ENCODE measurements at places on chromosomes 4 and X.

GRCh38 chrX:108223585-108223984 is 132.0 kb downstream of the ATG4A start:
- no peak for DNase-seq

- DNase-seq: no peak
Measured at GRCh38 chrX:42102586-42103282, 179.4 kb upstream of the CASK start.

- DNase-seq: no peak
Measured at GRCh38 chrX:45986971-45987370, 558.2 kb downstream of the ZNF674 start.

- DNase-seq: no peak
Measured at GRCh38 chr4:26824667-26825066, 36.0 kb upstream of the STIM2 start.

- DNase-seq: no peak
Measured at GRCh38 chr4:156060661-156061060, 107.0 kb upstream of the CTSO start.

GRCh38 chrX:130836447-130836846 is 66.6 kb downstream of the ENOX2 start:
- no peak for DNase-seq

GRCh38 chrX:151759041-151759708 is 24.6 kb downstream of the CNGA2 start:
- no peak for DNase-seq

- DNase-seq: no peak
Measured at GRCh38 chr4:75087865-75088264, 154.9 kb downstream of the PARM1 start.

DNA sequence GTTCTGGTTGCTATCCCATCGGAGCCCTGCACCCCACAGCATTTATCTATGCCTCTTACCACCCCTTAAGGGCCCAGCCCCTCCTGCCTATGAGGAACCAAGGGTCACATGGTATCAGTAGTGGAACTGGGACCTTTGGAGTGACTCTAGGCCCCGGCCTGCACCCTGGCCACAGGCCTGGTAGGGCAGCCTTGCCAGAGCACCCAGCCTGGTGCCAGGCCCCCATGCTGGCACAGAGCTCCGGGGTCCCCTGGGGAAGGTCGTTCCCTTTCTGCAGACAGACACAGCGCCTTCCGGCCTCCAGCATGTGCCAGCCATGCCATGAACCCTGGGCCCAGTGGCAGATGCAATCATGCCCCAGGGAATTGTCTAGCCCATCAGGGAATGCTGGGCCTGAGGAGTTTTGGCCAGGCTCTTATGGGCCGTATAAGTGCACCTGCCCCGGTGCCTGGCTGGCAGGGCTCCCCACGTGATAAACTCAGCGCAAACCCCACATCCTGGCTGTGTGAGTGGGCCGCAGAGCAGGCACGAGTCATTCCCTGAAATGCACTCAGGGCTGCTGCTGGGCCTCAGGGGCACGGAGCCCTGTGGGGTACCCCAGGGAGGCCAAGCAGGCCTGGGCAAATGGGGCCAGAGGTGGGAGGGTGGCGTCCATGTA is 19.8 kb upstream of the ADD1 start:
- DNase-seq: peak; percentile 26

GRCh38 chr4:34258176-34258575 is 1986.1 kb downstream of the ARAP2 start:
- no peak for DNase-seq

- DNase-seq: no peak
Measured at GRCh38 chr4:139295942-139296299, 5.4 kb upstream of the NAA15 start.

DNA sequence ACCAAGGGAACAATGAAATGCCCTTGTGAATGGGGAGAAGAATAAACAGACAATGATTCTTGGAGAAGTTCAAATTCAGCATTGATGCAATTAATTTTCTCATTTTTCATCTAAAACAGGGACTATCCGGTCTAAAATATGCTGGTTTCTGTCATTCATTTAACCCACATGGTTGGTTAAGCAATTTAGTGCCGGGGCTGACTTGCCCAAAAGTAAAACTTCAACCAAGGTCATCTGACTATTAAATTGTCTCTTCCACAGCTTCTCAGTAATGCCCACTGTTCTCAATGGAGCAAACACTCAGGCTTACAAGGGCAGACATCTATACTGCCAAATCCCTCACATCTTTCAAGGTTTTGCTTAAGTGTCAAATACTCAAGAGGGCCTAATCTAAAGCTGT is 51.3 kb downstream of the ANXA10 start:
- DNase-seq: no peak

- DNase-seq: no peak
Measured at GRCh38 chr4:8350352-8350751, 80.8 kb downstream of the HTRA3 start.

DNA sequence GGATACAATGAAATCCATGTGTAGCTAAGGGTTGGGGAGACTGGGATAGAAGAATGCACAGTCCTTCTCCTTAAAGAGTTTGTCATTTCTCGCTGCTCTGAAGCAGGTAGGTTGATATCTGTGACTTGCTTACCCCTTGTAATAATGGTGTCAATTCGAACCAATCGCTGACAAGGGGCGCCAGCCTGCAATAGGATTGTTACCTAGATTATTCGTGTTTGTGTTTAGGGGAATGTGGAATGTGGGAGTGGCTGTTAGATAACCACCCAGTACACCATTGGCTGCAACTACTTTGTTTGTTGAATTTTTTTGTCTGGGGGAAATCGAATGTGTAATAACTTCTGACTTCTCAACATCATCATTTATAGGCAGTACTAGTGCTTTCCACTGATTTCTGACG is 141.6 kb downstream of the LARP7 start:
- DNase-seq: no peak

- no peak for DNase-seq
Measured at GRCh38 chr4:118224243-118224829, 128.5 kb downstream of the PRSS12 start.

GRCh38 chr4:44704673-44705072 is 21.7 kb downstream of the GNPDA2 start:
- no peak for DNase-seq

GRCh38 chr4:102526532-102526931 is 25.4 kb downstream of the NFKB1 start:
- DNase-seq: no peak

DNA sequence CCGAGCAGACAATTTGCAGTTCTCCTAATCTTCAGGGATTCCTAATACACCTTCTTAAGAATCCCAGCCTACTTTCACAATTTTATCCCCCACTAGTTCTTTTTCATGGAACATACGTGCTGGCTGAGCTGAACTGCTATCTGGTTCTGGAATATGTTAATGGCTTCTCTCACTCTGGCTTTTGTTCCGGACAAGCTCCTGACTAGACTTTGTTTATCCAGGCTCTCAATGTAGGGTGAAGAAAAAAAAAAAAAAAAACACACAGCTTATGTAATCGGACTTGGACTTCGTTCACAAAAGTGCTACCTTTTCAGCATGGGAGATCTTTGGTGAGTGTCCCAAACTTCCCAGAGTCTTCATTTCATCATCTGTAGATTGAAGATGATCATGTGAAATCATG is 555.4 kb upstream of the CPEB2 start:
- DNase-seq: no peak

DNA sequence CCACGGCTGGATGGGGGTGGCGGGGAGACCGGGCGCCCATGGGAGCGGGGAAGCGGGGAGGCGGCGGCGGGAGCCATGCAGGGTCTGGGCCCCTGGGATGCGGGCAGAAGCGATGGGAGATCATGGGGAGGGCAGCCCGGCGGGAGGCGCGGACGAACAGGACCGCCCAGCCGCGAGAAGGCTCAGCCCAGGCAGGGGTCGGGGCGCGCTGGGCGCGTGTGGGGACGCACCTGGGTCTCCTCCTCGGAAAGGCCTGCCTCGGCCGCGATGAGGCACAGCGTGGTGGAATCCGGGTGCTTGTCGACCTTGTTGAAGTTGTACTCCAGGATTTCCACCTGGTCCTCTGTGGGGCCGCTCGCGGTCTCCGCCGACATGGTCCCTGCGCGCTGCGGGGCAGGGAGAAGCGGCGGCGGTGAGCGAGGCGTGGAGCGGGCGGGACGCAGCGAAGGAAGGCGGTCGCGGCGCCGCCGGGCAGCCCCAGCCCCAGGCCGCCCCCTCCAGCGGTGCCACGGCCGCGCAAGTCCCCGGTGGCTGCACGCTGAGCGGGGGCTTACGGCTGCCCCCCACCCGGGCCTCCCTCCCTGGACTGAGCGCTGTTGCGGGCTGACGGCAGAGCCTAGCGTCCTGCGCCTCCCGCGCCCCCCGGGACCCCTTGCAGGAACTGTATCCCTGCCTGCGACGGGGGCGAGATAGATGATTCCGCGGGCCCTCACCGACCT is 25.3 kb downstream of the HOPX start:
- DNase-seq: peak; percentile 8

DNA sequence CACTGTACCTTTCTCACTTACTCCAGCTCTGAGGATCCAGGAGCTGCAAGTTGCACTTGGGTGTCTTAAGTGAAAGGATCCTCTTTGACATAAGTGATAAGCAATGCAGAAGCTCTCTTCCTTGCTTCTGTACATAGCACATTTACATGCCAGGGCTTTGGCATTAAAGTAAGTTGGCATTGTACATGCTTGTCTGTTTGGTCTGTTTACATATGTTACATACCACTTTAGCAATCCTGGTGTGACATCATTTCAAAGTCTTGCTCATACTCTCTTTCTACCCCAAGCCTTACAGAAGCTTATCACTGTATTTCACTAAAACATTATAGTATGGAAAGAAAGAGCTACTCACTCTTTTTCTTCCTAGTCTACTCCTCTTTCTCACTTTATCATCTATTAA is 2548.3 kb downstream of the ARAP2 start:
- no peak for DNase-seq

DNA sequence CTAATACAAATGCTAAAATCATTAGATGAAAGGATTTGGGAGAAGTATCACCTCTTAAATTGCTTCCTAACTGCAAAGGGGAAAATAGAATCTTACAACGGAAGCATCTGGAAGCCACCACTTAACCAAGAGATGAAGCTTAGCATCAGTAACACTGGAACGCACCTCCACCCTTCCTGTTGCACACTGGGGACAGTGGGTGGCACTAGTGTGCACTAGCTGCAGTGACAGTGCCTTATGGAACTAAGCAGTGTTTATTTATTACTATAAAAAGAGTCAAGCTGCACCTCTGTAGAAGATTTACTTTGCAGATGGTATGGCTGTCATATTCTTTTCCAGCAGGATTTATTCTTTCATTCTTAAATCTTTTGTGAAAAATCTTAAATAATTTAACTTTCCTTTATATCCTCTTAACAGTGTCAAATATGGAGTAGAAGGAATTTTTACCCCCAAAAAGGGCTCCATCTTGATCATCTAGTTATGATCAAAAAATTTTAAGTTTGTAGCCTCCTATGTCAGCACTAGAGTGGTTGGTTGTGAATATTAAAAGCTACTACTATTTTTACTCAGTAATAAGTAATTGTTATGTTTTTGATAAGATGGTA is 76.7 kb downstream of the SCD5 start:
- peak; percentile 67 for DNase-seq

GRCh38 chrX:154408659-154409221 is 314 bp downstream of the DNASE1L1 start:
- no peak for DNase-seq

GRCh38 chr4:159606835-159607234 is 504.0 kb downstream of the RAPGEF2 start:
- DNase-seq: no peak

- no peak for DNase-seq
Measured at GRCh38 chrX:70921709-70922352, 9.1 kb downstream of the SLC7A3 start.

GRCh38 chr4:38615847-38616246 is 48.2 kb upstream of the KLF3 start:
- DNase-seq: no peak

- DNase-seq: no peak
Measured at GRCh38 chr4:11585506-11585905, 156.8 kb upstream of the HS3ST1 start.

GRCh38 chr4:76494243-76494642 is 59.2 kb downstream of the SHROOM3 start:
- no peak for DNase-seq

DNA sequence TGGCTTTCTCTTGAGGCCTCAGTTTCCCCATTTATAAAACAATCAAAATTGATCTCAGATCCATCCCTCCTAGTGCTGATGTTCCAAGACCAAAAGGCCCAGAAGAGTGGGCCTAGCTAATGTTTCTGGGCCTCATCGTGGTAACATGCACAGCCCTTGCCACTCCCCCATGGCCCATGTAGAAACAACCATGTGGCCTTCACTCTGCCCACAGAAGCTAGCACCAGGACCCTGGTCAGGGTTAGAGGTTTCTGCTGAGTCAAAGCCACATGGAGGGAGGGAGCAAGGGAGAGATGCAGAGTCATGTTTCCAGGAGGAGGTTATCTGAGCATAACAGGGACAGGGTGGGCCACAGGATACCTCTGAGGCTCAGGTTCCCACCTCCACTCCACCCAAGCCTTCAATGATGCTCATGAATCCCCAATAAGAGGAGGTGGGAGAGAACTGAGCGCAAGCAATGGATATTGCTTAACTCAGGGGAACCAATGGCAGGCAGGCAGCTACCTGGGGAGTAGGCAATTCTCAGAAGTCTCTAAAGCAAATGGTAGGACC is 16.9 kb downstream of the OTUD5 start:
- no peak for DNase-seq

DNA sequence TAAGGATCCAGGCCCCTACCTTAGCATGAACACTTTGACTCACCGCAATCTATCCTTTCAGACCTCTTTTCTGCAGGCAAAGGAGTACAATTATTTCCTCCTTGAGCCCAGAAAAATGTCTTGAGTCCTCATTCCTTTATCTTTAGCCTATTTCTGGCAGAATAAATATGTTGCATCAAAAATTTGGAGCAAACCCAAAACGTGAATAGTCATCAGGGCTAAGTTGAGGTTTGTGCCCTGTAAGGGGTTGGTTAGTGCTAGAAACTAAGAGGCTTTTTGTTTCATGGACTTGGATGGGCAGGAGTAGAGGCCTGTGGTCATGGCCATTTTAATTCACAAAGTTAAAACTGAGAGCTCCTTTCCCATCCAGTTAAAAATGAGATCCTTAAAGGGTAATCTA is 460.3 kb downstream of the GBA3 start:
- DNase-seq: no peak

- DNase-seq: no peak
Measured at GRCh38 chr4:40196724-40197281, at the start of gene RHOH. Gene RHOH, plus strand, starts transcription at chr4:40197031. Its CDS starts 46,356 bp downstream, at chr4:40243387.

Measured in BE2C (cell line).